ENCODE measurements at places on chromosomes 6 and 20.

- DNase-seq, result no peak
These were observed 264.3 kb upstream of the PLN start for GRCh38 chr6:118283766-118284165.

DNA sequence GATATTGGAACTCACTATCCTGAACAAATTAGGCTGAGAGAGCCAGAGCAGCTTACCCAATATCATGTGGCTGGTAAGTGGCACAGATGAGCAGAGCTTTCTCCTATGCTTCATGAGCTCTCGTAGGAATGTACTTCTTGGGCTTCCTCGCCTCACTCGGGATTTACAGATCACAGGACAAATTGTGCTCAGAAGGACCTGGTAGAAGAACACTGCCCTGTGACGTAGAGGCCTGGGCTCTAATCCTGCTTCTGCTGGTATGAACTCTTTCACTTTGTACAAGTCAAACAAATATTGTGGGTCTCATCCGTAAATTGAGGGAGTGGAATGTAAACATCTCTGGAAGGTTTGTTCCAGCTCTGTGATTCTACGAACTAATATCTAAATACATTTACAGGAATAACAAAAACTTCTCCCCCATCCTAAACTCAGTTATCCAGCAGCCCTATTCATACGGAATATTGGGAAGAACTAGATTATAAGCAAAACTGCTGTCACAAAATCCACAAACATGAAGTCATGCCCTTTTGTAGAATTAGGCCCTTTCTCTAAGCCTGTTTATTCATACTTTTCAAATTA lies 187.6 kb downstream of the CLIC5 start:
- DNase-seq, result no peak

DNA sequence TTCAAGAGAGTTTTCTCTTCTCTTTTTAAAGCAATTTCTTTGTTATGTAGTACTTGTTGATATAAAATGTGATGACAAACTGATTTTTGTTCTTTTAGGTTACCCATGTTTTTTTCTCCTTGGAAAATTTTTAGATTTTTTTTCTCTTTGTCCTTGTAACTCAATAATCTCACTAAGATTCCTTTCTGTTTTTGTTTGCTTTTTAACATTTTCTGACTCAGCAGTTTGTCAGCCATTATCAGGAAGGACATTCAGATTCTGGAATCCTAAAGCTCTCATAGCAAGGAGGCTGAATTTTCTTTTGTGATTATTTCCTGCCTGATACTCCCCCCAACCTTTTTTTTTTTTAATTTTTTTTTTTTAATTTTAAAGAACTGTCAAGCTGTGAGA lies 75.2 kb upstream of the CITED2 start:
- no peak for DNase-seq

- no peak for DNase-seq
These were observed 9.4 kb upstream of the STXBP5 start for GRCh38 chr6:147194652-147195411.
